ENCODE measurements at places on chromosomes 4 and X.

GRCh38 chrX:1870421-1870820 lies 255.6 kb downstream of the ASMT start:
- DNase-seq: no peak

GRCh38 chr4:155611501-155611900 lies 55.1 kb upstream of the GUCY1A1 start:
- DNase-seq: no peak

GRCh38 chrX:134246282-134246681 lies 9.3 kb downstream of the CCDC160 start:
- DNase-seq: no peak

DNA sequence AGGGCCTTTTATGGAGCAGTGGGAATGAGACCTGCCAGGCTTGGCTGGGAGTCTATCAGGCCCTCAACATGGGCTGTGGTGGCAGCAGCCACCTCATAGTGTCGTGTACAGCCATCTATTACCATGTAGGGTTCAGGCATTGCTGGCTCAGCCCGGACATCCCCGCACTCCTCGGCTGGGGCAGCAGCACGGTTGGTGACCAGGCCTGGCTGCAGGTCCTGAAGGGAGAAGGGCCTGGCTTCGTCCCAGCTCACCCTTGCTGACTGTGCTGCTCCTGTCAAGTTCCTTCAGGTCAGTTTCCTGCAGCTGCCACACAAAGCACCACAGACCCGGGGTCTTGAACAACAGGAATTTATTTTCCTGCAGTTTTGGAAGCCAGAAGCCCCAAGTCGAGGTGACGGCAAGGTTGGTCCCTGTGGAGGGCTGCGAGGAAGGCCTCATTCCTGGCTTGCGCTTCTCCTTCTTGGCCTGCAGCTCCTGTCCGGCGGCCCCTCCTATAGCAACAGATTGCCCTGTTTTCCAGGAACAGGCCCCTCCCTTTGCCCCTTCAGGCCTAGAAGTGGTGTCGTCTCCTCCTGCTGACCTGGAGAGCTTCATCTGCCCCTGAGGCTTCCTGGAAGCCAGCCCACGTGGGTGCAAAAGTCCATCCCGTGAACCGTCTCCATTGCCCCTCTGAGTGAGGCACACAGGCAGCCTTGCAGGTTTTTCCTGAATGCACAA lies 25.2 kb upstream of the SORCS2 start:
- DNase-seq: no peak

DNA sequence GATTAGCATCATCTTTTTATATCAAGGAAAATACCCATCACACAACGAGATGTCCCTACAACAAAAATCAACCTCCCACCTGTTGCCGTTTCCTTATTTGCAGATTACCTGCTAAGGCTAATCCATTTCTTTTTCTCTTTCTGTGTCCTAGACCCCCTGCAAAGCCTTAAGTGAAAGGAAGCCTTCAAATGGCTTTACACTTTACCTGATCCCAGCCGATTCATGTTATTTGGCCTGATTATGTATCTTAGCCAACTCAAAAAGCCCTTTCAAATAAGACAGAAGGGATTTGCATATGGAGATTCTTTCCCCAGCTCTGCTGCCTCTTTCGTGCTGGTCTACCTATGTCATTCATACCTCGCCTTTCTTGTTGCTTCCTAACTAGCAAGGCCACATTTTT lies 14.4 kb downstream of the ABCG2 start:
- no peak for DNase-seq

DNA sequence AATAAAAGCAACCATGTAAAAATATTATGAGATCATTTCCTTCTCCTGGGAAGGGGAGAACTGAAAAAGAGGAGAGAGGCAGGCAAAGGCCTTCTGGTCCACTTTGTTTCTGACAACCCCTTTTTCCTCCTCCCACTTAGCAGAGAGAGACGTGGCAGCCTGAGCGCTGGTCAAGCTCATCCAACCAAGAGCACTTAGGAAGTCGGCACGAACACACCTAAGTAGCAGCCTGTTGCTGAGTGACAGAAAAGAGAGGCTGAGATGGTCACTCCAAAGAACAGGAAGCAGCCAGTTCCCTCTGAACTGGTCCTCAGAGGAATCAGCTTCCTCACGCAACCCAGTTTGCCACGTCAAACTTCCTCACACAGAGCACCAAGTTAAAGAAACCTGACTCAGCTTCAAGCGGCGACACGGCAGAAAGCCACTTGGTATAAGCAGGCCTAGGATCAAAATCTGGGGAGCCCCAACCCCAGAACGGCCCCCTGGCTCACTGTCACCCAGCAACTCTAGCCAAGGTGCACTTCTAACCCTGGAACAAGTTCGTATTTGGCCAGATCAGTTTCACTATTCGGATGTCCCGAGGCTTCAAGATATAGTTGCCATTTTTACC lies 861 bp downstream of the SEC24D start:
- peak; percentile 53 for DNase-seq

All from CD4-positive, alpha-beta T cell treated with Interleukin-15 for 4 hours (primary cell).